NCI-H1694 (cell line): ENCODE measurements at places on chromosomes 3 and 15.

- no peak for DNase-seq
Measured at GRCh38 chr3:38460377-38461270, 6.9 kb downstream of the ACVR2B start.

DNA sequence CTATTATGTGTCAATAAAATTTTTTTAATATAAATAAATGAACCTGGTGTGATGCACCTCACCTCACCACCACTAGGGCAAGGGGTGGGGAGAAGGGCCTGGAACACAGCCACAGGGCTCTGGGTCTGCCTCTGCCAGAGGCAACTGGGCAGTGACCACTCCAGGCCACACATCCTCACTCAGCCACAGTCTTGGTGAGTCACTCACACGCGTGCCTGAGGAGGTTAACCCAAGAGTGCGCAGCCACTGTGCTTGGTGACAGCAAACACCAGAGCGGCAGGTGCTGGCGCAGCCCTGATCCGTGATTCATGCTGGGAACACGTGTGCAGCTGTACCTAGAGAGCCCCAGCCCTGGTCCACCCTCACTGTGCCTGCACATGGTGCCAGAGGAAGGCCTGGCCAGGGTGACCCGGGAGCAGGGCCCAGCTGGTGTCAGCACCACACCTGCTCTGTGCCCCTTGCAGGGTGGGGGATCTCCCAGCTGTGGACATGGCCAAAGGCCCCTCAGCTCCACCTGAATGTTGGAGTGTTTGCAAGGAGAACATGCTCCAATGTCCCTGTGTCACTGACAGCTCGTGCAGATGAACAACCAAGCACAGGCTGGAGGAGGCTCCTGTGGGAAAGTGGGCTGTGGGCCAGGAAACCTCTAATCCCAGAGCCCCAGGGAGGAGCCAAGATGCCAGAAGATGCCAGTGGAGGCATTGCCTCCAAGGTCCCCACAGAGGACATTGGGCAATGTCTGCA is 2.1 kb downstream of the SLC41A3 start:
- no peak for DNase-seq

- DNase-seq = no peak
Measured at GRCh38 chr3:1870738-1871137, 227.9 kb upstream of the CNTN4 start.

DNA sequence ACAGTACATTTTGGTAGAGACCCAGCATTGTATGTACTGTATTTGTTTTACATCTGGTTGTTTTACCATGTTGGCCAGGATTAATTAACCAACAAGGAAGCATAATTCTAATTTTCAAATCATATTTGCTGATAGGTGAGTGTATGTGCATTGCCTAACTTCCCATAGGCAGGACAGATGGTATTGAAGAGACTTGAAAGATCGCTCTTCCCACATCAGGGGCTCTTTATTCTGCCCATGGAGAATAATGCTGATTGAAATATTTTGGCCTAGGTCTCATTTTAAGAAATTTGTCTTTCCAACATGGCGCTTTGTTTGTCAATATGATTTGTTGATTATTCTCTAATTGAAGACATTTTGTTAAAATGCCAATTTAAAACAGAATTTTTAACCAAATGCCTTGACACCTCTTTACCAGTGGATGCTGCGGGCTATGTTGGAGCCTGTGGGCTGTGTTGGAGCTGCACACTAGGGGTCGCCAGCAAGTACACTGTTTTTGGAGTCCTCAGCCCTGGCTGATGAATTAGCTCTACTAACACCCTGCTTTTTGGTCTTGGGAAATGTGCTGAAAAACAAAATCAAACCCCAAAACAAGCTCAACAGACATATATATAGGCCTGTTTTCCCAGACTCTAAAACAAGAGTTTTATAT is 5.3 kb downstream of the P2RY12 start:
- DNase-seq = no peak

DNA sequence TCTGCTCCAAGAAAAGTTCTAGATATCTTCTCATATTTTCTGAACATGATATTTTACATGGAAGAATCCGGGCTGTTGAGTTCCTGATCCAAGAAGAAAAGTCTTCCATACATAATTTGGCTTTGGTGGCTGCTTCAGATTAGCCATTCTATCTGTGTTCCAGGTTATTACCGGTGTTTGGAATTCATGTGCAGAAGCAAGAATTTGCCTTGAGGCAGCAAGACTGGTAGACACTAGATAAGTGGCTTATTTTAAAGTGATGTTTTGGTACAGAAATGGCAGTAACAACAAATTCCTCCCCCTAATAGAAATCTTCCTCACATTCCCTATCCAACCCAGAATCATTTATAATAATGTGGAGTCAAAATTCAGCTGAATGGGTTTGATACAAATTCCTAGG is 29.2 kb downstream of the MITF start:
- no peak for DNase-seq

DNA sequence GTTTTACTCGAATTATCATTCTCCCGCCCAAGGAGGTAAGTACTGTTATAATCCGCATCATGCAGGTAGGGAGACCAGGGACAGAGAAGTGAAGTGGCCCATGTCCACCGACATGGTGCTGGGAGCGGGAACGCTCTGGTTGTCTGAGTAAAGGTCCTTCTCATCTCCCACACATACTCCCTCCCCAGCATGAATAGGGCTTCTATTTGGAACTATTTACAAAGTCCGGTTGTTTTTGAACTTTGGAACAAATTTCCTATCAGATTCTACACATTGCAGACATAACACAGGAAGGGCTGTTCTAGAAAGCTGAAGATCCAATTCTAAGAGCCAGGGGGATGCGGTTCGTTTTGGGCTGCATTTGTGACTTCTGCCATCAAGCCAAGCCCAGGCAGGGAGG is 94.8 kb upstream of the TLE3 start:
- no peak for DNase-seq

- DNase-seq = no peak
Measured at GRCh38 chr3:196554205-196554604, 14.1 kb downstream of the WDR53 start.

- no peak for DNase-seq
Measured at GRCh38 chr3:25297667-25298585, 130.1 kb upstream of the RARB start.

GRCh38 chr15:81168644-81169043 is 28.0 kb upstream of the IL16 start:
- no peak for DNase-seq

DNA sequence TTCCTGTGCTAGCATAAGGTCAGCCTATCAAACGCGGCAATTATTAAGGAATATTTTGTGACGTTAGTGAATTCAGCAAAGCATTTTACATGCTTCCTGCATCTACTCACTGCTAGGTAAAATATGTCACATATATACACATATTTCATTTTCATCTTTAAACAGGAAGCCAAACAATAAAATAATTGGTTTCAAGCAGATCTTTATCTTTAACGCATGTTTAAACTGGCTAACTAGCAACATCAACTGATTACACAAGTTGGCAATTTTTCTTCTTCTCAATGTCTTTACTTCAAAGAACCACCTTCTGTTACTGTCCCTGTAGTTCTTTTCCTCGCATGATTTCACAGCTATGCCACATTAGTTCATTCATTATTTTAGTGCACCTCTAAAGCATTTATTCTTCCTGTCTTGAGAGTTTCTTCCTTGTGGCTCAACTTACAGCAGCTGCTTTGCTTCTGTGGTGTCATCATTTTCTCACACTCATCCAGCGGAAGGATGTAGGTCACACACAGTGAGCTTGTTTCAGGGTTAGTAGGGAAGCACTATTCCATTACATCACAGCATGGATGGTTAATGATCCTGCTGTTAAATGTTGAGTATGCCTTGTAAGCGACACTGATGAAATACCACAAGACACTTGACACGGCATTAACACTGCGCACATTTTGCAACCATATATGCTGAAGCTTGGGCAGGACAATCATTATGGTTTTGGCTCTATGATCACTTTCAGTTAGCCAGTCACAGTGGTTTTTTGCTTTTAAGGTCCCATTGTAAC is 2.3 kb upstream of the BCHE start:
- no peak for DNase-seq

DNA sequence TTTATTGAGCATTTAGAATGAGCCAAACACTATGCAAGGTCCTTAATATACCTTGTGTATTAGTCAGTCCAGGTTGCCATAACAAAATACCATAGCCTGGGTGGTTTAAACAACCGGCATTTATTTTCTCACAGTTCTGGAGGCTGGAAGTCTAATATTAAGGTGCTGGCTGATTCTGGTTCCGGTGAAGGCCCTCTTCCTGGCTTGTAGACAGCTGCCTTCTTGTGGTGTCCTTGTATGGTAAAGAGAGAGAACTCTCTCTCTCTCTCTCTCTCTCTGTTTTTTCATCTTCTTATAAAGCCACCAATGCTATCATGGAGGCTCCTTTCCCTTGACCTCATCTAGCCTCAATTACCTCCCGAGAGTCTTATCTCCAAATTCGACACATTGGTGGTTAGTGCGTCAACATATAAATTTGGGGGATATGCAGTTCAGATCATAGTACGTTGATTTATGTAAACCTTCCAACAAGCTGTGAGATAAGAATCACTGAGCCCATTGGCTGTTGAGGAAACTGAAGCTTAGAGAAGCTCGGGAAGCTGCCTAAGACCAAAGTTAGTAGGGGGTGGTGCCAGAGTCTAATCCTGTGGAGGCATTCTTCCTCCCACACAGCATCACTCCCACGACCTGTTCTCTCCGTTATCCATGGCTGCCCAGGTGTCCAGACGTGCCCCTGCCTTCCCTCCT is 298.0 kb upstream of the PROK2 start:
- DNase-seq = no peak

DNA sequence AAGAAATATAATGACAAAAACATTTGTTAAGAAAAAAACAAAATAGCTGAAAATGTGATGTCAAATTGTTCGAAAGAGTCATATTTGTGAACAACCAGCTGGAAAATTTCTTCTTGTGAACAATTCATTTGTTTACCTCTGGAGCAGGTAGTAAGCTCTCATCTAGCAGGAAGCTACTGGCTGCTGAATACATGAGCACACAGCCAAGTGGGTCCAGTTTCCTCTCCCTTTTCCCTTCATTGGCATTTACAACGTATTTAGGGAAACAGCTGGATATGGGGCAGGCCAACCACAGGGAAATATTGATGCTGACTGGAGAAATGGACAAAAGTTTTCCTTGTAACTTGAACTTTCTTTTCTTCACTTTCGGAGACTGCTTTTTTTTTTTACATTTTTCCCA is 1354.7 kb upstream of the EPHA6 start:
- no peak for DNase-seq

- DNase-seq = no peak
Measured at GRCh38 chr3:168974617-168975403, 688.7 kb downstream of the MECOM start.

DNA sequence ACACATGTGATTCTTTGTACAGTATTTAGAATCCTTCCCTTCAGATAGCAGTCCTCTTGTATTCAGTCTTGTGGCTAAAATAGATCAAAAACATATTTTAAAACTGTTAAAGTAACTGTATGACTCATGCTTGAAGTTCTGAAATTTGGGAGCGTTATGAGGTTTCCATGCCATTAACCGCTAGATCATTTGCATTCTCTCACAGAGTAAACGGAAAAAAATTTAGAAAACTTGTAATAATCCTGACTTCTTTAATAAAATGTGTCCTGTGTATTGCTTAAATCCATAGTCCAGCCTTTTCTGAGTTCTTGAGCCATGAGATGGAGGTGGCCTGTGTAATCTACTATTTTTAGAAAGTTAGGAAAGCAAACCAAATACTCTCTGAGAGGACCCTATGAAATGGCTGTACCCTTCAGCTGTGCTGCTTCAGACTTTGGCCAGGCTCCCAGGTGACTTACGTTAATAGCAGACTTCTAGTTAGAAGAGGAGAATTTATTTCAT is 33.8 kb downstream of the MBNL1 start:
- DNase-seq = no peak

DNA sequence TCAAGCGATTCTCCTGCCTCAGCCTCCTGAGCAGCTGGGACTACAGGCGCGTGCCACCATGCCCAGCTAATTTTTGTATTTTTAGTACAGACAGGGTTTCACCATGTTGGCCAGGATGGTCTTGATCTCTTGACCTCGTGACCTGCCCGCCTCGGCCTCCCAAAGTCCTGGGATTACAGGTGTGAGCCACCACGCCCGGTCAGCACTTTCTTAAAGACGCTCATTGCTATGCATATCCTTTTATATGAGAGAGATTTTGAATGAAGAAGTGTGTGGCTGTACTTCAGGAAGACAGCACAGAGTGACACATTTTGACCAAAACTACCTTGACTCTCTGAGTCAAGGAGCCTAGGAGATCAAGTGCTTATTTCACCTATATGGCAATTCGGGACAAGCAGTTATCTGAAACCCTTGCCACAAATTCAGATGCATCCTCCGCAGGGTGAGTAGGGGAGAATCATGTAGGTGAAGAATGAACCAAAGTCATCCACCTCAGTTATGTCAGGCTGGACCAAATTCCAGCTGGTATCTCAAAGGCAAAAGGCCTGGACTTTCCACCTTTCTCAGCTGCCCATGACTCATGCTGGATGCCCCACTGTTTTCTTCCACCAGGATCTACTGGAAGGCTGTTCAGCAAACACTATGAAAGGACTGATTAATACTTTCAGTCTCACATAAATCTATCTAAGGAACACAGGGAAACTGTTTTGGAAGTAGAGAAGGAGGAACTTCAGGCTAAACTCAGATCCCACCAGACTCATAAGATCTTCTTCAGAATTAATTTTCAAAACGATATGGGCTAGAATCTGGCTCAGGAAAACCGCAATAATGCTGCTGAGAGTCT is 31.9 kb downstream of the SUSD5 start:
- DNase-seq = no peak

DNA sequence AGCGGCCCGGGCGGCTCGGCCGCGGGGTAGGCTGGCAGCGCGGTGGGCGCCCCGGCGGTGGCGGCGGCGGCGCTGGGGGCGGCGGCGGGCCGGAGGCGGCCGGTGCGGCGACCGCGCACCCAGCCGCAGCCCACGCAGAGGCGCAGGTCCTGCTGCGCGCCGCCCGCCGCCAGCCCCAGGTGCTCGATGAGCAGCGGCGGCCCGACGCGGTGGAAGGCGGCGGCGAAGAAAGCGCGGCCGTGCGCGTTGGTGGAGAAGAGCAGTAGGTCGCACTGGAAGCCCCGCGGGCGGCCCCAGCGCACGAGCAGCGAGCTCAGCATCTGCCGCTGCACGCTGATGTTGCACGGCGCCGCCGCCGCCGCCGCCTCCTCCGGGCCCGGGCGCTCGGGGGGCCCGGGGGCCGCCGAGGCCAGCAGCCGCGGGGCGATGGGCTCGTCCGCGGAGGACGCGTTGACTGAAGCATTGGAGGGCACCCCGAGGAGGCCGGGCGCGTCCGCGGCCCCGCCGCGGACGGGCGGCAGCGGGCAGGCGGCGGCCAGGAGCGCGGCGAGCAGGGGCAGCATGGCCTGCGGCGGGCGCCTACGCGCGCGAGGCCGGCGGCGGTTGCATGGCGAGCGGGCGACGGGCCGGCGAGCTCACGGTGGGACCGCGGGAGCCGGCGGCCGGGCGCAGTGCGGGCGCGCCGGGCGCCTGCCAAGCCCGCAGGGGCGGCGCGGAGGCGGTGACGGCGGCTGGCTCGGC is 452 bp downstream of the TMEM158 start:
- DNase-seq = no peak

DNA sequence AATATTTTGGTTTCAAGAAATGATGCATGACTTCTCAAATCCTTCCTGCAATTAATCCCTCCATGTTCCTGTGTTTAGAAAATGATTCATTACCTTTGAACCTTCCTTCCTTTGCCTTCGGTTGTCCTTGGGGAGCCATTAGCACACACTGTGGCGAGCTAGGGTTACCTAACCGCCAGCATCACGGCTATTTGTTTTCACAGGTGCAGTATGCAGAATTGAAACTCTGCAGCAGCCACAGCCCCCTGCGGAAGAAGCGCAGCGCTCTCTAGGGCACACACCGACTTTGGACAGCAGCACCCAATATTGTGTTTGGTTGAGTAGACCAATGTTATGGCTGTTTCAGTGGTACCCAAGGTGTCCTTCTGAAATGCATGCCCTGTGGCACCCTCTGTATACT is 247.4 kb downstream of the MCTP2 start:
- no peak for DNase-seq
